Fibroblast of upper back skin (primary cell): ENCODE measurements at places on chromosomes 12 and 14.

DNA sequence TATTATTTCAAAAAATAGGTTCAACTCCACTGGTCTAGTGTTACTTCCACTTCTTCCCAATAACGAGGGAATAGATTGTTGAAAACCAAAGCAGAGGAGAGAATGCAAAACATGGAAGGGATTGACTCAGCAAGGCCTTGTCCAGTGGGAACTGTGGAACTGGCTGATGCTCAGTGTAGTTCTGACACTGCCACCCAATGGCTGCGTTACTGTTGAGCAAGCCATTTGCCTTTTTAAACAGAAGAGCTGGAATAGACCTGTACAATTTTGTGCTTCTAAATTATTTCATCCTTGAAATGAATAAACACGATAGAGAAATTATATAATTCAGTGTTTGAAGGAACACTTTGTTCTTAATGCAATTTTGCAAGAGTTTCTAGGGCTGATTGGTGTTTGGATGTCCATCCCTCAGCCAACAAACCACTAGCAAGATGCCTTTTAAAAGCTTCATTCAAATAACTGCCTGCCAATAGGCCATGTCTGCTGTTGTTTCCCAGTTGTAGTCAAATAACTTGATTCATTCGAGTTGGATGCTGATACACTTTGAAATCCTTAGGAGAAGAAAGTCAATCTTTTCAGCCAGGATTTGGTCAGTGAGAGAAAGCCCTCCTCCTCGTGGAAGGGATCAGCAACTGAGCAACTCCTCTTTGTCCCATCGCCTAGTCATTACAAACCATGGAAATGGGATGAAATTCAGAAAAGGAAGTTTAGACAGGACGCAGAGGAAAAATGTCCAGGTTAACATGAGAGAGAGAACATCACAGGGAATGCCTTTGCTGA, 7.3 kb upstream of the MGP start:
- no peak for DNase-seq

DNA sequence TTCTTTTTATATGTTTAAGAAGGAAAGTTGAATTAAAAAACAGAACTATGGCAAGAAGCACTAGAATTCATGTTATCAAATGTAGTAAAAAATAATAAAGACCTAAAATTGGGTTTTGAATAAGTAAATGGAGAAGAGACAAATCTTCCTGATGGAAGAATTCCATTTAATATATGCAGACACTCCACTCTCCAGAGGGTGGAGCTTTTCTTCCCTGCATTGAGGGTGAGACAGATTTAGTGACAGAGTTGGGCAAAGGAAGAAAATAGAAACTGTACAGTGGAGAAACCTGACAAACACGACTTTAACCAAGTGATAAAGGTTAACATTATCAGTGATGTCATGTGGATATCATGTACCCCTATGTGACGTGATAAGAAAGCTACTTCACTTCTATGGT, 217.6 kb downstream of the PRKD1 start:
- peak; percentile 15 for DNase-seq

- peak; percentile 66 for DNase-seq
These were observed 365.6 kb downstream of the BCL11B start for GRCh38 chr14:98906123-98906995.

- DNase-seq, result peak; percentile 75
These were observed 464.6 kb downstream of the PCNX1 start for GRCh38 chr14:71371711-71372396.
